ENCODE measurements at places on chromosomes 12 and 14.

DNA sequence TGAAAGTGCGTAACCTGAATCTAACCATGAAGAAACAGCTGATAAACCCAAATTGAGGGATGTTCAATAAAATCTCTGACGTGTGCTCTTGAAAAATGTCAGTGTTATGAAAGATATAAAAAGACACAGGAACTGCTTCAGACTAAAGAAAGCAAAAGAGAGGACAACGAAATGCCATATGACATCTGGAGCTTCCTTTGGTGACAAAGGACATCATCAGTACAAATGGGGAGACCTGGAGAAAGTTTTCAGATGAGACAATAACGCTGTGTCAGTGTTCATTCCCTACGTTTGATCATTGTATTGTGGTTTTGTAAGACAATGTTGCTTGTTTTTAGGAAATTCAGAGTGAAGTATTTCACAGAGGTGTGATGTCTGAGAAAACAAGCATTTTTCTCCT lies 125.9 kb upstream of the MAP1LC3B2 start:
- no peak for DNase-seq

GRCh38 chr14:21454843-21455544 lies 929 bp downstream of the CHD8 start:
- DNase-seq: peak; percentile 26

DNA sequence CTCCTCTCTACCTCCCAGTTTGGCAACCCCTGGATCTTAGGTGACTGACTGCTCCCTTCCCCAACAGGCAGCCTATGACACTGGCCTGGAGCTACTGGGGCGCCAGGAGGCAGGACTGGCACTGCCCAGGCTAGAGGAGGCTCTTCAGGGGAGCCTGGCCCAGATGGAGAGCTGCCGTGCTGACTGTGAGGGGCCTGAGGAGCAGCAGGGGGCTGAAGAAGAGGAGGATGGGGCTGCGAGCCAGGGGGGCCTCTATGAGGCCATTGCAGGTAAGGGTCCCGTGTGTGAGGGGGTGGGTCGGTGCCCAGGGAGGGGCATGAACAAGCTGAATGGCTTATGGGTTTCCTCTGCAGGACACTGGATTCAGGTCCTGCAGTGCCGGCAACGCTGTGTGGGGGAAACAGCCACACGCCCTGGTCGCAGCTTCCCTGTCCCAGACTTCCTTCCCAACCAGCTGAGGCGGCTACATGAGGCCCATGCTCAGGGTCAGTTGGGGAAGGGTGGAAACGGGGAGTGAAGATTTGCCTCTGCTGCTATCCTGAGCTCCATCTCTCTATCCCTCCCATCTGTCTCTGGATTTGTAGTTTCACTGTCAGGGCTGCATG lies 2.2 kb downstream of the P3H3 start:
- no peak for DNase-seq

DNA sequence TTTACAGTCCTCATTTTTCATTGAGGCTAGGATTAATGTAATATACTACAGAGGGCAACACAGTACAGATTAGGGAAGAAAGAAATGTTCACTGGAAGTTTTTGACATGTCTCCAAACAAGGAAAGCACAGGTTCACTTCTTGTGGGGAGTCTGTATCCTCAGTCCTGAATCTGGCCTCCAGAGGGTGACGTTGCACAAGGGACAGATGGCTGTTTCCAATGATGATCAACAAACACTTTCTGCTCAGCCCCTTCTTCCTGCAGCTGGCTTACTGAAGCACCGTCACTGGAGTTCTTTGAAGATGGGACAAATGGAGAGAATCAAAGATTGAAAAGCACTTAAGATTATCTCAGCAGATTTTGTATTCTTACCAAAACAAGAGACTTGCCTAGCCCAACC lies 123.3 kb upstream of the OR4E1 start:
- DNase-seq: peak; percentile 7

DNA sequence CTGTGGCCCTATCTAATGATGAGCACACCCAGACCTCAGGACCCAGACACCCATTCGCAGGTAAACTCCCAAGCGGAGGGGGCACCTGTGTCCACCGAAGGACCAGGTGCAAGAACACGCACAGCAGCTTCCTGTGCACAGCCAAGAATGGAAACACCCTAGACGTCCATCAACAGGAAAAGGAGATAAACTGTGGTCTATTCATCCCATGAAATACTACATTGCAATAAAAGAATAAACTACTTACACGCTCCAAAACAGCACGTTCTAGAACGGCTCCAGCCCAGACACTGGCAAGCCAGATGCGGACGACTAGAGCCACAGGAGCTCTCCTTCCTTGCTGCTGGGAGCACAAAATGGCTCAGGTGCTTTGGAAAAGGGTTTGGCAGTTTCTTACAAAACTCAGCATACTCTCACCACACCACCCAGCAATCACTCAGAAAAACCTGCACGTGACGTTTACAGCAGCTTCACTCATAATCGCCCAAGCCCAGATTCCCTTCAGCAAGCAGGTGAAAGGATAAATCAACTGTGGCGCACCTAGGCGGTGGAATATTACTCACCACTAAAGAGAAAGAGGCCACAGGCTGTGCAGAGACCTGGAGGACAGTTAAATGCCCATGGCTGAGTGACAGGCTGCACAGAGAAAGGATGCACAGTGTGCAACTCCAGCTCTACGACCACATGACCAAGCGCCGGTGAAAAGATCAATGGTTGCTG lies 21.0 kb downstream of the BRF1 start:
- no peak for DNase-seq

- peak; percentile 45 for DNase-seq
Observed at GRCh38 chr14:61438860-61439765, 117.7 kb downstream of the PRKCH start.

DNA sequence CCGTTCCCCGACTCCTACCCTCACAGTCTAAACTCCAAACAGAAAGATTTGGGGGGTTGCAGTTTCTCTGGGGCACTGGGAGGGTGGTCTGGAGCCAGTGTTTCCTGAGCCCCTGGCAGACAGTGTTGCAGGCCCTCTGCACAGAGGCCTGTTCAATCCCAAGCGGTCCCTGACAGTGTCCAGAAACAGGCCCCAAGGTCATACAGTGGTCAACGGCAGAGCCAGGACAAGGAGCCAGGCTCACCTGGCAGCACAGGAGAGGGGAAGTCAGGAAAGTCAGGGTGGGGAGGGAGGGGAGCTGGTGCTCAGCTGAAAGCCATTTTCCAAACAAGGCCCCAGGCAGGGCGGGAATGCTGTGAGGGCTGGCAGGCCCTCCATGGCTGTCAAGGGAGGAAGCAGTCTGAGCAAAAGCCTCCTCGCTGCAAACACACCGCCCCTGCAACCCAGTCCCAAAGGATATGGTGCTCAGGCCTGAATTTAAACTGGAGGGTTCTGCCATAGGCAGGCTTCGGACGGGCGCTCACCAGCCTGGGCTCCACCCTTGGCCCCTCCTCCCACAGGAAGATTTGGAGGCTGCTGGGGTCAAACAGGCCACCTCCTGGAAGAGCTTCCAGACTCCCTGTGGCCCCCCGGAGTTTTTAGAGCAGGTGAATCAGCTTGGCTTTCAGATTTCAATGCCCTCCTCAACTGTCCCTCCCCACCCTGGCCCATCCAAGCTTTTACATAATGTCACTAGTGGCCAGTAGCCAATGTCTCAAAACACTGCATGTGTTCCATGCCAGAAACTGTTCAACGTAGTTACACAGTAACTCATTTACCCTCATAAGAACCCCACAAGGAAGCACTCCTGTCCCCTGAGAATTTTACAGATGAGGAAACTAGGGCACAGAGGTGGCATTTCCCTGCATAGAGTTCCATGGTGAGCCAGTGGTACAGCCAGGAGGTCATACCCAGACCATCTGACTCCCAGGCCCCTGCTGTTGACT lies 41.5 kb downstream of the CHGA start:
- no peak for DNase-seq

- no peak for DNase-seq
Observed at GRCh38 chr12:2451497-2451896, 343.3 kb upstream of the FKBP4 start.

- no peak for DNase-seq
Observed at GRCh38 chr12:105292705-105293104, 37.8 kb upstream of the C12orf75 start.

GRCh38 chr12:52387859-52388258 lies 2.4 kb upstream of the KRT84 start:
- DNase-seq: no peak

- DNase-seq: no peak
Observed at GRCh38 chr14:105531088-105531893, 4.9 kb downstream of the TMEM121 start.

- no peak for DNase-seq
Observed at GRCh38 chr14:34403646-34404045, 58.4 kb downstream of the SPTSSA start.

- no peak for DNase-seq
Observed at GRCh38 chr14:76762411-76763095, 1.3 kb downstream of the VASH1 start.

DNA sequence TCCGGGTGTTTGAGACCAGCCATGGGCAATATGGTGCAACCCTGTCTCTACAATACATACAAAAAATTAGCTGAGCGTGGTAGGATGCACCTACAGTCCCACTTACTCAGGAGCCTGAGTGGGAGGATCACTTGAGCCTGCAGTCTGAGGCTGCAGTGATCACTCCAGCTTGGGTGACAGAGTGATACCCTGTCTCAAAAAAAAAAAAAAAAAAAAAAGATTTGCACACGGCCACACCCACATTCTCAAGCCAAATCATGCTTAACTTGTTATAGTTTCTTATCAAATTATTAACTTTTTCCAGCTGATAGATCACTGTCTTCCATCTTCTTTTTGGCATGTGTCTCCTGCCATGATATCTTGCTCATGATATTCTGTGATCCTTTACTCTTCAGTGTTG lies 6.8 kb downstream of the DRAM1 start:
- DNase-seq: no peak

DNA sequence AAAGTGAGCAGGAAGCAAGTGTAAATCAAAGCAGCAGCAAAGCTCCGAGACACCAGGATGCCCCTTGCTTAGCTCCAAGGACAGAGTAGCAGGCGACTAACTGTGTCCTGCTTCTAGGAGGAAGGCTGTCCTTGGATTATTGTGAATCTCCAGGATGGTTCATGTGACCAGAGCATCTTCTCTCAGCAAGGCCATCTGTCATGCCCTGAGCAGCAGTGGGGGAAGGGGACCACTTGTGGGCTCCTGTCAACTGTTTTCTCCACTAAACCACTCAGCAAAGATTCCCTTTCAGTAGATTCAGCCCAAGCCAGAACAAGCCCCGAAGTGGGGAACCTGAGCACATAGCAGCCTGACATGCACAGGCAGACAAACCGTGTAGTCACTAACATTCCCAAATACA lies 19.4 kb downstream of the MAP3K9 start:
- DNase-seq: no peak

GRCh38 chr12:25825446-25825845 lies 133.0 kb upstream of the RASSF8 start:
- no peak for DNase-seq

- no peak for DNase-seq
Observed at GRCh38 chr14:57464008-57464730, 29.5 kb downstream of the CCDC198 start.

DNA sequence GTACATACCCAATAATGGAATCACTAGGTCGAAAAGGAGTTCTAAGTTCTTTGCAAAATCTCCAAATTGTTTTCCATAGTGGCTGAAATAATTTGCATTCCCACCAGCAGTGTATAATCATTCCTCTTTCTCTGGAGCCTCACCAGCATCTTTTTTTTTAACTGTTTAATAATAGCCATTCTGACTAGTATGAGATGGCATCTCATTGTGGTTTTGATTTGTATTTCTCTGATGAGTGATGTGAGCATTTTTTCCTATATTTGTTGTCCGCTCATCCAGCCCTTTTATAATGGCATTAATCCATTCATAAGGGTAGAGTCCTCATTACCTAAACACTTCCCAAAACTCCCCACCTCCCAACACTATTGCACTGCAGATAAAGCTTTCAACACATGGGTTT lies 278.3 kb downstream of the SEC23A start:
- no peak for DNase-seq

DNA sequence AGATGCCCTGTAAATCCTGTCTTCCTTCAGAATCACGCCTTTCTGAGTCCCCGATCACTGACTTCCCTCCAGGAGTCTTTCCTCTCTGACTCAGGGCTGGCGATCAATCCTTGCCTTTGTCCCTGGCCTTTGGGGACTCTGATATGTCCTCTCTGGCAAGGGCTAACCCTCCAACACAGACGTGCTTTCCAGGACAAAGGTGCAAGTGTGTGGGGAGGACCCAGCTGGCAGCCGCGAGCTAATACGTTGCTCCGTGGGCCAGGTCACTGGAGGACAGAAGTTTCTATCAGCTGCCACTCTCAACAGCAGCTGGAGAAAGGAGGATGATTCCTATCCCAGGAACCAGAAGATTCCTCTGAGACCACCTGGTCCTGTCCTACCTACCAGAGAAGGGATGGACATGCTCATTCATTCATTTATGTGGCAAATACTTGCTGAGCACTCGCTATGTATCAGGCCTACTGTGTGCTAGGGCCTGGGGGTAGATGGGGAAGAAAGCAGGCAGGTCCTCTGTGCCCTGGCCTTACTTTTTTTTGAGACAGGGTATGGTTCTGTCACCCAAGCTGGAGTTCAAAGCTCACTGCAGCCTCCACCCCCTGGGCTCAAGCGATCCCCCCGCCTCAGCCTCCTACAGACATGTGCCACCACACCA lies 8.5 kb upstream of the SCARB1 start:
- no peak for DNase-seq

DNA sequence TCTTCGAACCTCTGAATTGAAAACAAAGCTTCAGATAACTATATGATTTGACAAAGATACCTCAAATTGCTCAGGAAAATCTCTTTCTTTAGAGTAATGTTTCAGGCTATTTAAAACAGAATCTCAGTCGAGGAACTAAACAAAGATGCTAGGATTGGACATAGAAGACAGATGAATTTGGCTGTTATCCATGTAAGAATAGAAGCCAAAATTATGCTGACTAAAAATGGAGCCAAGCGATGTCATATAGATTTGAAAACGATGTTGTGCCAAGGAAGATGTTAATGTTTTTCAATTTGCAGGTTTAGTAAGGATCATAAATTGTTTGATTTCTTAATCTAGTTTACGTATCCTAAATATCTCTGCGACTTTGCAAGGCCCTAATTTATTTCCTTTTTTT lies 295.9 kb downstream of the FOXG1 start:
- DNase-seq: no peak

- no peak for DNase-seq
Observed at GRCh38 chr12:89384050-89384758, 31.9 kb upstream of the DUSP6 start.

DNA sequence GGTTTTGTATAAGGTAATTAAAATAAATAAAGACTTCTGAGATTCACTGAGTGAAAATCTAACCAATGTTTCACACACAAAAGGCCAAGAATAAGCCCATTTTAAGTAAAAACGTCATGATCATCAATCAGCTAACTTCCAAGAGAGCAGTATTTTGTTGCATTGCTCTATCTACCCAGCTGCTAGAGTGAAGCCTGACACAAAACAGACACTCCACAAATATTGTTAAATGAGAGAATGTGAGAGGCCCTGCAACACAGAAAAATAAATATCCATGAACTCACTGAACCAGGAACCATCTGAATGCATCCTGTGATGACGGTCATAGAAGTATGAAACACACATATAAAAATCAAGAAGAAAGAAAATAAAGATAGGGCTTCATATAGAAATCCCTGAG lies 358.6 kb upstream of the TMTC1 start:
- no peak for DNase-seq
